Stimulated activated memory B cell treated with anti-CD40 and anti-IgM and Interleukin-4, amounts not matched to agents 10 μg/mL and 1 μg/mL and 100 μg/mL, for 72 hours (primary cell): ENCODE measurements at places on chromosomes 4 and X.
A peak's percentile ranks its signal among the peaks of the same experiment; 100 is the strongest.

DNA sequence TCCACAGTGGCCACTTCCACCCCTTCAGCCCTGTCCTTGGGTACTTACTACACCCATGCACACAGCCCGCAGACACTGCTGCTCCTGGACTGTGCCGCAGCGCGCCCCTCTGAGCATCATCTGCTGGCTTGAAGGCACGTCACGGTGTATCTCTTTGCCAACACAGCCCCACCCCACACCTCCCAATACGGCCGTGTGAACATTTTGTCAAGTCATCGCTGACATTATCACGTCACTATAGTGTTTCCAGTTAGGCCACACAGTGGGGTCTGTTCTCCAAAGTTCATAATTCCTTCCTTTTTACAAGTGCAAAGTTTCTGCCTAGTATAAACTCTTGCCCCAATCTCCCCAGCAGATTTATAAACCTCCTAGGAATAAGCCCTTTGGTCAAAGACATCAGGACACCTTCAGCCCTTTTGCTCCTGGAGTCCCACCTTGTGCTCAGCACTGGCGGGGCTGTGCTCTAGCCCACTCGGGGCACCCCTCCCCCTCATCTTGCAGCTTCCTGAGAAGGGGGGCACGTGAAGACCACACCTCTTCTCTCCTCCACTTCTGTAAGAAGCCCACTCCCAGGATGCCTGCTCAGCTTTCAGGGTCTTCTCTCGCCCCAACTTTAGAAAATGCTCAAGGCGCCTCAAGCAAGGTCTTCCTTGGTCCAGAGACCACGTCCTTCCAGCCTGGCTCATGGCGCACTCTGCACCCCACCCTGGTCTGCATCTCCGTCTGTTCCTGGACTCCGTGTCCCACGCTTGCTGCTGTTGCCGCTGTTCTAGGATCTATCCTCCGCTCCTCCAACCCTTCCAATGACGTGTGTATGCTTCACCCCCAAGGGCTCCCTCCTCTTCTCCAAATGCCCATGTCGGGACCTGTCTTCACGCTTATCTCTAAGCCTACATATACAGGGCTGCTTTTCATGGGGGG lies 7.2 kb downstream of the FAM53A start:
- no peak for ATAC-seq

- ATAC-seq = no peak
Observed at GRCh38 chr4:8575457-8575856, 4.7 kb upstream of the GPR78 start.

DNA sequence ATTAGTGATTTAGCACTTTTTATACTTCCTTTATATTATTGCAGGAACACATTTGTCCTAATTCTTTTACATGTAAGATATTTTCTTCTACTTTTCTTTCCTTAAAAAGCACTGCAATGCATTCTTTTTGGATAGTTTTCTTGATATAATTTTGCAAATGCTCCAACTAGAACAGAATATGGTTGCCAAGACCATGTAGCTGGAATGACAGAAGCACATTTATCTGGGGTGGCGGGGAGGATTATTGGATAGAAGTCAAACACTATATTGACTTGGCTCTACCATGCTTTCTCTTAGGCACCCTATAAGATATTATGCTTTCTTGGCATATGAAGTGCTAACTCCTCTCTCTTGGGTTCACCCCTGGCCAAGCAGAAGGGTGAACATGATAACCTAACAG lies 983.5 kb downstream of the FAT4 start:
- no peak for ATAC-seq

DNA sequence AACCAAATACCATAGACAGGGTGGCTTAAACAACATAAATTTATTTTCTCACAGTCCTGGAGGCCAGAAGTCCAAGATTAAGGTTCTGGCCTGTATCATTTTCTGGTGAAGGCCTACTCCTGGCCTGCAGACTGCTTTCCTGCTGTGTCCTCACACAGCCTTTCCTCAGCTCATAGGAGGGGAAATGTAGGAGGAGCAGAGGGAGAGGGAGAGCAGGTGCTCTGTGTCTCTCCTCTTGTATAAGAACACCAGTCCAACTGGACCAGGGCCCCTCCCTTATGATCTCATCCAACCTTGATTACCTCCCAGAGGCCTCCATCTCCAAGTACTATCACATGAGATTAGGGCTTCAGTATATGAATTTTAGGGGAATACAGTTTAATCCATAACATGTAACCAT lies 34.3 kb downstream of the RAPGEF2 start:
- ATAC-seq = no peak

GRCh38 chrX:155108427-155108826 lies 37.1 kb downstream of the BRCC3 start:
- no peak for ATAC-seq

- no peak for ATAC-seq
Observed at GRCh38 chr4:76365636-76366035, 55.3 kb downstream of the CCDC158 start.

- no peak for ATAC-seq
Observed at GRCh38 chr4:62250100-62250499, 1050.0 kb downstream of the ADGRL3 start.

DNA sequence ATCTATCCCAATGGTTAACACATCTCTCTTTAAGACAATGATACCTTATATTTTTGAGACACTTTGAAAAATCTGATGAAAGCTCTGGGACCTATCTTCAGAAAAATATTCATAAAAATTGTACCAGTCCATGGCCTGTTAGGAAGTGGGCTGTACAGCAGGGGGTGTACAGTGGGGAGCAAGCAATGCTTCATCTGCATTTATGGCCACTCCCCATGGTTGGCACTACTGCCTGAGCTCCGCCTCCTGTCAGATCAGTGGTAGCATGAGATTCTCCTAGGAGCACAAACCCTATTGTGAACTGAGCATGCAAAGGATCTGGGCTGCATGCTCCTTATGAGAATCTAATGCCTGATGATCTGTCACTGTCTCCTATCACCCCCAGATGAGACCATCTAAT lies 42.6 kb downstream of the C4orf51 start:
- no peak for ATAC-seq

DNA sequence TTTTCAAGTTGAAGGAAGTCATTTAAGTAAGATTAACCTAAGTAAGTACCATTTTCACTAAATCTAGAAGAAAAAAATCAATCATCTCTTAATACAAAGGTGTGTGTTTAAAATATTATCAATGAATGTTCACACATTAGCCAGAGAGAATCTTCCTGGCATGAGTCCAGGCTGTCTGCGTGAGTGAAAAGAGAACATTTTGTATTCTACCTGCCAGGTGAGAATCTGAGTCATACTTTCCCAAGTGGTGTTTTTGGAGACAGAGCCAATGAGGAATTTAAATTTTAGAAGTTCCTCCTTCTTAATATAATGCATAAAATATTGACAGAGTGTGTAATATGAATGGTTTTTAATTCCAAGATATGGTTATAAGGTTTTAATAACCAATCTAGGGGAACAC lies 371.8 kb upstream of the NR3C2 start:
- ATAC-seq = no peak

GRCh38 chrX:81291996-81292395 lies 90.1 kb downstream of the SH3BGRL start:
- ATAC-seq = no peak

DNA sequence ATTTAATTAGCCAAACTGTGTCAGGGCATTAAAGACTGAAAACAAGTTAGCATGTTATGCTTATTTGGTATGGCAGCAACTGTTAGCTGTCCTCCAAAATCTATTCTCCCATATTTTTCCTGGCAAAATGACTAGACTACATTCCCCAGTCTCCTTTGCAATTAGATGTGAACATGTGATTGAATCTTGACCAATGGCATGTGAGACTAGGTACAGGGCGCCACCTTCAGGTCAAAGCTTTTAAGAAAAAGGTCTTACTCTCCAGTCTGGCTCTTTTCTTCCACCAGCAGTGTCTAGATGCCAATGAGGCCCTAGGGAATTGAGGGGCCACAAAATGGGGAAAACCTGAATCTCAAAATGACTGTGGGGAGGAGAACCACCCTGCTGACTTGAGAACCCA lies 408.2 kb downstream of the SMARCA1 start:
- no peak for ATAC-seq

- no peak for ATAC-seq
Observed at GRCh38 chr4:57102050-57102624, 8.0 kb downstream of the IGFBP7 start.

GRCh38 chrX:147803948-147804347 lies 107.8 kb upstream of the FMR1 start:
- no peak for ATAC-seq

- no peak for ATAC-seq
Observed at GRCh38 chr4:24885342-24885741, 27.5 kb downstream of the CCDC149 start.

DNA sequence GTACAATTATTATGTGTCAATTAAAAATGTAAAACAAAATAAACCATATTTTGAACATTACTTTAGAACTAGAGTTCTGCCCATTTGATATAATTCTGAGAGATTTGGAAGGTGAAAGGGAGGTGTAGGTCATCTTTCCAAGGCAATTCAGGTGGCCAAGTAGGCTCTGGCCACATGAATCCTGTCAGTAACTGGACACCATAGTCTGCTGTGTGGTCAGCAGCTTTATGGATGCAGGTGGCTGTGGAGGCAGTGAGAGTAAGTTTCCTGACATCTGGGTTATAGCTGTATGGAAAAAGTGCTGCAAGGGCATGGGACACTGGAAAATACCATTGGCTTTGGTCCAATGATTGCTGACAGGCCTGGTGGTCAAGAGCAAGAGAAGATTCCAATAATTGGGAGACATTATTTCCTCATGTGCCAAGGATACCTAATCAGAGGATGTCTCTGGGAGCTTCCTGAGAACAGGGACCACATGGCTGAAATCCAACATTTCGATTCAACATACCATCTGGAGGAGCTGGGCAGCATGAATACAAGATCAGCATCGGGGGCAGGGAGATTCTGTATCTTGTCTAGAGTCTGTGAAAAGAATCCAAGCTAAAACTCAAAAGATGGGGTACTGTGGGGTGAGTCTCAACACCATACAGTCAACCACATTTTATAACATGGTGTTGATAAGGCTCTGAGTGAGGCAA lies 523.1 kb downstream of the MID1IP1 start:
- ATAC-seq = no peak

DNA sequence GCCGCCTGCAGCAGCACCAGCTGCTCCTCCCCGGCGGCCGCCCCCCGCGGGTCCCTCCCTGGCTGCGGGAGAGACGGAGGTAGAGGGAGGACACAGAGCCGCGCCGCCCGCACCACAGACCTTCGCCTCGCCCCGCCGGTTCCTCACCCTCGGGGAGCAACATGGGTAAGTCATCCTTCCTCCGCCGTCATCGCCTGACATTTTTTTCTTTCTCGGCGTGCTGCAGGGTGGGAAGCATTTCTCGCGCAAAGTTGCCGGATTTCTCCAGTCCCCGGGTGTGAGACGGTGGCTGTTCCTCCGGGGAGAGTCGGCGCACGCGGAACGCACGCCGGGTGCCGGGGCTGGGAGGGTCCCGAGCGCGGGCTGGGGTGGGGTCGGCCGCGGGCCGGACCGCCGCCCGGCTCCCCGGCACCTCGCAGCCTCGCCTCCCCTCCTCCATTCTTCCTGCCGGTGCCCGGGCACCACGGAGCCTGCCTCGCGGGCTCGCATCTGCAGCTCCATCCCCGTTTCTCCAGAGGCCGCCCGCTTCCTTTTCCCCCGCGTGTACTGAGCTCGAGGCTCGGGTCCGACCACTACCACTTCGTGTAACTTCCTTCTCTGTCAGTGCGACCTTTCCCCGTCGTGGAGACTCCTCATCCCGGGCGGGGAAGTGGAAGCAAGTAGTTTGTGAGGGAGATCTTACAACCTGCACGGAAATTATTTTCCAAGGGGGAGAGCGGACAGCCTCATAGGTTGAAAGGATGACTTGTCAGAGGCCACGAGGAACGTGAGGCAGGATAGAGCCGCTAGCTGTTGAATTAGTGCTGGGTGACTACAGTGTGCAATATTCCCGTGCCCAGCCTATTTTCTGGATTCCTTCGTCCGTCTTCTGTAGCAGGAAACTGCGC lies 464 bp downstream of the RAP1GDS1 start:
- ATAC-seq = peak; percentile 29

DNA sequence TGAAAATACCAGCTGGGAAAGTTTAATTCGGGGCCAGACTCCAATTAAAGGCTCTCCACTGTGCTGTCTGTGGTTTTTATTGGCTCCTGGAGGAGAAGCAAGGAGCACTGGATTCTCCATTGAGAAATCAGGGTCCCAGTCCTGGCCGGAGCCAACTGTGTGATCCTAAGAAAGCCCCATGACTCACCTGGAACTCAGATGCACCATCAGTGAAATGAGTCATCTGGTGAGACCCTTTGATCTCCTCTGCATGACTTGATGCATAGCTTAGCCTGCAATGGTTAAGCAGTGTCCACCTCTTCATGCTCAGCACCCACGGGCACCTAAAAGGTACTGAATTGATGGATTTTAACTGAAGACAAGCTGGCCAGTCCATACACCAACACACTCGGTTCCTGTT lies 119.2 kb upstream of the VCX3B start:
- no peak for ATAC-seq

- ATAC-seq = no peak
Observed at GRCh38 chr4:112036886-112037285, 108.4 kb upstream of the FAM241A start.

DNA sequence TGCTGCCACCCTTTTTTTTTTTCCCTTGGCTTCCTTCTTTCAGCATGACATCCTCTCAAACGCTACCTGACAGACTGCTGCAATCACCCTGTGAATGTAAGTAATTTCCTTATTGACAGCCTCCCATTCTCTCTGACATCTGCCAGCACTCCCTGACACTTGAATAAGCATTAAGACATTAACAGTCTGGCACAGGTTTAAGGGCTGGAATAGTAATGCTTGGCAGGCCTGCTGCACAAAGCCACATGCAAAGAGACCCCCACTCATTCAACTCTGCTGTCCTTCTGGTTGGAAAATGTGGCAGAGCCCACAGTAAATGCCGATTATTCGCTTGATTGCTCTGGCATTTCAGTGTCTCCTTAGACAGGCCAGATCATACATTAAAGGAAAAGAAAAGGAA lies 28.1 kb upstream of the RASGEF1B start:
- ATAC-seq = no peak

GRCh38 chr4:83174844-83175414 lies 60.4 kb upstream of the PLAC8 start:
- peak; percentile 86 for ATAC-seq

GRCh38 chr4:41132055-41132683 lies 82.2 kb downstream of the APBB2 start:
- no peak for ATAC-seq

- no peak for ATAC-seq
Observed at GRCh38 chr4:84938316-84938715, 28.2 kb downstream of the WDFY3 start.

DNA sequence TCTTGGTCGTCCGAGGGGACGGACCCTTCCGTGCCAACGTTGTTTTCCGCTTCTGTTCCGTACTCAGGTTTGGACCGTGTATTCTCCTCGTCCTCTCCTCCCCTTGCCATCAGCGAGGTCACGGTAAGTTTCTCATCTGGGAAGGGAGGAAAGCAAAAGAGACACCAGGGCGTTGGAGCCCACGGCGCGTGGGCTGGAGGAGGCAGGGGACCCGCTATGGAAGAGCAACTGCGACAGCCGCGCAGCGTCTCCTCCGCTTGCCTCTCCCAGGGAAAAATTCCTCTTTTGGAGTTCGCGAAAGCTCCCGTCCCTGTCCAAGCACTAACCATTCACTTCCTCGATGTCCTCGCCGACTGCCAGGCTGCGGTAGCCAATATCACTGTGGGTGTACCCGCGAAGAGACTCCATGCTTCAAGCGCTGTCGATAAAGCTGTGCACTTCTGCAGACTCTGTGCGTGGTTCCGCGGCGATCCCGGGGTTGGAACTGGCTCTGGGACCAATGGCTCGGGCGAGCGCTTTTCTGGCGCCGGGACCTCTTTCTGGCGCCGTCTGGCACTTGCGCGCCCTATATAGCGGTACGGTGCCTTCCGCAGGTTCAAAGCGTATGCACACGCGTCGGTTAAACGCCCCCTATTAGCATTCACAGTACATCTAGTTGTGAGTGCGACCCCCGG lies at the start of gene ESX1:
TSS of gene ESX1 (minus strand) at position 492 of the 674 bp plus-strand sequence. CDS start at position 408, 84 bp downstream.
- ATAC-seq = no peak

GRCh38 chr4:25760518-25761157 lies 102.2 kb downstream of the SEL1L3 start:
- ATAC-seq = no peak
